A549 treated with CORT108297 at 1 μM for 4 hours (cell line): ENCODE measurements at places on chromosomes 6 and 20. TPM values are rescaled to one million over a fixed set of nuclear protein-coding genes. Genes with fewer than 3 reads are reported as not detected.

UQCC2 gene
- 68.5 to 114 TPM (median 97.8 TPM) in 5 replicates for total RNA-seq

BTN1A1 gene
- total RNA-seq = 0.03 TPM in 1 of 5 replicates, not detected in the others

SLC26A8 gene
- not detected in 5 replicates for total RNA-seq

SOX12 gene
- 18.4 to 29.9 TPM (median 29.6 TPM) in 5 replicates for total RNA-seq

NOTCH4 gene
- 0.36 to 0.78 TPM (median 0.66 TPM) in 5 replicates for total RNA-seq

DSP gene
- 32.3 to 49.0 TPM (median 42.9 TPM) in 5 replicates for total RNA-seq

PPIL4 gene
- total RNA-seq = 11.6 to 23.4 TPM (median 14.2 TPM) in 5 replicates

FAM217B gene
- 5.7 to 6.7 TPM (median 5.8 TPM) in 5 replicates for total RNA-seq

SNAI1 gene
- 12.4 to 17.1 TPM (median 16.3 TPM) in 5 replicates for total RNA-seq

MATN4 gene
- 0.06 to 0.14 TPM (median 0.12 TPM) in 5 replicates for total RNA-seq

DUSP15 gene
- 0.43 to 1.1 TPM (median 0.99 TPM) in 5 replicates for total RNA-seq

SAMD10 gene
- 0.05 TPM in 1 of 5 replicates, not detected in the others for total RNA-seq

SPATS1 gene
- not detected in 5 replicates for total RNA-seq

MOXD1 gene
- 1.7 to 2.5 TPM (median 2.0 TPM) in 5 replicates for total RNA-seq

CYP39A1 gene
- 0.03 to 0.09 TPM (median 0.05 TPM) in 4 of 5 replicates, not detected in the other for total RNA-seq

CHMP4B gene
- total RNA-seq = 163 to 184 TPM (median 178 TPM) in 5 replicates

SLC2A10 gene
- not detected in 5 replicates for total RNA-seq

HMGN3 gene
- total RNA-seq = 56.5 to 69.2 TPM (median 60.9 TPM) in 5 replicates

THBD gene
- total RNA-seq = 32.0 to 54.4 TPM (median 42.2 TPM) in 5 replicates

PLEKHG1 gene
- 0.28 to 0.57 TPM (median 0.40 TPM) in 5 replicates for total RNA-seq

RAET1E gene
- total RNA-seq = 2.2 to 3.7 TPM (median 2.6 TPM) in 5 replicates

PPP1R16B gene
- 0.12 to 0.22 TPM (median 0.14 TPM) in 5 replicates for total RNA-seq

ULBP1 gene
- 0.74 to 1.1 TPM (median 1.0 TPM) in 5 replicates for total RNA-seq

GHRH gene
- not detected in 5 replicates for total RNA-seq

HLA-DOA gene
- 0.14 TPM in 1 of 5 replicates, not detected in the others for total RNA-seq

KCNG1 gene
- total RNA-seq = 15.0 to 32.1 TPM (median 19.5 TPM) in 5 replicates

LCA5 gene
- total RNA-seq = 0.49 to 1.1 TPM (median 0.95 TPM) in 5 replicates

DPPA5 gene
- not detected in 5 replicates for total RNA-seq

SRSF12 gene
- total RNA-seq = 0.82 to 1.5 TPM (median 1.3 TPM) in 5 replicates

GTPBP2 gene
- 16.2 to 23.6 TPM (median 21.4 TPM) in 5 replicates for total RNA-seq

BLCAP gene
- total RNA-seq = 41.5 to 54.6 TPM (median 51.9 TPM) in 5 replicates

MYBL2 gene
- total RNA-seq = 71.5 to 82.4 TPM (median 76.0 TPM) in 5 replicates
